Immature natural killer cell (primary cell): ENCODE measurements at places on chromosomes 2 and 18.
A peak's percentile ranks its signal among the peaks of the same experiment; 100 is the strongest.

- DNase-seq: no peak
These were observed 4.5 kb downstream of the ANKRD53 start for GRCh38 chr2:70982971-70983370.

- no peak for DNase-seq
These were observed 5.2 kb upstream of the GPR55 start for GRCh38 chr2:230930149-230930780.

DNA sequence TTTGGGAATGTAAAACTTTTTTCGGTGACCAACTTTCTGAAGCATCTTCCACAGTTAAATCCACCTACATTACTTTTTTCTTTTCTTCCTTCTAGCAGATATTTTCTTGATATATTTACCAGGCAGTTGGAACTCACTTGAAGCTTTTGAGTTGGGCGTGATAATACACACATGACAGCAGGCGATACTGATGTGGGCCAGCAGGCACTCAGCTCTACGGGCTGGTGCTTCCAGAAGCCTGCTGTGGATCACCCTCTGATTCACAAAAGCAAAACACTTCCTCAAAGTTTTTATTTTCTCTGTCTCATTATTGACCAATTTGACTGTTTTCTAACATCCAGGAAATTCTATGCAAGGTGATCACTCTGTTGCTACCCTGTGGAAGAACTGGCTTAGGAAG, 22.9 kb downstream of the GRHL1 start:
- DNase-seq: no peak

- no peak for DNase-seq
These were observed 42.3 kb upstream of the TEX51 start for GRCh38 chr2:126856403-126856802.

GRCh38 chr2:226050822-226051221, 651.3 kb downstream of the NYAP2 start:
- no peak for DNase-seq

DNA sequence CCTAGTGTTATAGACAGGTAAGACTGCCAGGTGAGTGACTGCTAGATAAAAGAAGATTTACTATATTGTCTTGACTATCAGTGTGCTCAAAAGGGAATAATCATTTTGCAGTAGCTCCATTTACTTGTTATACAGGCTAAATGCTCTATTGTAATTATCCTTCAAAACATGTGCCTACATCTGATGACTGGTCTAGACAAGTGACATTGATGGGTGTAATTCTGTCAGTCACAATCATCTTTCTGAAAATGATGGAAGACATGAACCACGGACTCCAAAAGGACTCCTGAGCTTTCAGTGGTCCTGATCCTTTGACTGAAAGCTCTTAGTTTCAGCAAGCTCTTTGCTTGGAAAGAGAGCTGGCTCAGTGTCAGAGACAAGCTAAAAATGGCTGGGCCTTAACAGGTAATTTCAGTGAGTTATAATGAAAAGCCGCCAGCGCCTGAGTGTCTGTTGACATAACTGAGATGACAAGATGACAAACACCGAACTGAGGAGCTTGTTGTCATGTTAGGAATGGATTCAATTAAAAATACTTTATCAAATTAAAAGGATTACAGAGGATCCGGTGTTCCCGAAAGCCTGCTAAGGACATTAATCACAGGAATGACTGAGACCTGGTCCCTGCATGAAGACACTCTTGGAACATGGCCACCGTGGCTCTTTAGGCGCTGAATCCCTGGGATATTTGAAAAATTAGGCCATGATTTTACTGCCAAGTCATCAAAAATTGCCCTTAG, 141.7 kb downstream of the CMPK2 start:
- DNase-seq: no peak

DNA sequence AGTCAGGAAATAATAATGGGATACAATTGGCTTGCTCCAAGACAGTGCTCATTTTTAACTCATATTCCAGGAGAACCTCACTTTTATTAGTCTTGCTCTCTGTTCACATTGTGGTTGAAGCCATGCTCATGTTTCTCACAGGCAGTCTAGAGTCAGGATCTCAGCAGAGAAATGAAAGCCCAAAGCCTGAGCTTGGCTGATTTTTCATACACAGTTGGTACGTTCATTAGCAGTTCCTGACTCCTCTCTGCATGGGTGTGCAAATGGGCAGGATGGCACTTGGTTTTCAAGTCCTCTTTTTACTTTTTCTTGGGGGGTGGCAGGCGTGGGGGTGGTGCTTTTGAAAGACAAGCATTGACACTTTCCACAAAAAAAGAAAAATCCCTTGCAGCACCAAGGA, 56.0 kb upstream of the KLF7 start:
- DNase-seq: no peak

- no peak for DNase-seq
These were observed 260.3 kb downstream of the KLHL29 start for GRCh38 chr2:23645230-23645808.

GRCh38 chr18:35949903-35950627, 22.4 kb upstream of the RMP24 start:
- peak; percentile 57 for DNase-seq

DNA sequence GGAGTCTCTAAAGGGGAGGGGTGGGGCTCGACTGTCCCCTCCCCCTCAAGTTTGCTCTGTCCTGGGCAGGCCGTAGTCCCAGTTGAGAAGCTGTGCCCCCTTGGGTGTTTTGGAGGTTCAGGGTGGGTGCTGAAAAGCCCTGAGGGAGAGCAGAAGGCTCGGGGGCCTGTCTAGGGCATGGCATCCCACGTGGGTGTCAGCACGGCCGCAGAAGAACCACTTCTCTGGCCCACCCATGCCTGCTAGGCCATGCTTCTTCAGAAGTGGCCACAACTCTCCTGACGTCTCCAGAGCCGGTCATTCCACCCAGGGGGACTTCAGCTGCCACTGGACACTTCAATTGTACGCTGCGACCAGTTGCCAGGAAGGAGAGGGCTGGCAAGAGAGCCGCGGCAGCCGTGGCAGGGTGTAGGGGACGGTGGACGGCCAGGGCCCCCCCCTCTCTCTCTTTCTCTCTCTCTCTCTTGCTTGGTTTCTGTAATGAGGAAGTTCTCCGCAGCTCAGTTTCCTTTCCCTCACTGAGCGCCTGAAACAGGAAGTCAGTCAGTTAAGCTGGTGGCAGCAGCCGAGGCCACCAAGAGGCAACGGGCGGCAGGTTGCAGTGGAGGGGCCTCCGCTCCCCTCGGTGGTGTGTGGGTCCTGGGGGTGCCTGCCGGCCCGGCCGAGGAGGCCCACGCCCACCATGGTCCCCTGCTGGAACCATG, at the start of gene INPP5D:
TSS of gene INPP5D (plus strand) at position 546 of the 704 bp plus-strand sequence. CDS start at position 683, 137 bp downstream.
- peak; percentile 86 for DNase-seq

DNA sequence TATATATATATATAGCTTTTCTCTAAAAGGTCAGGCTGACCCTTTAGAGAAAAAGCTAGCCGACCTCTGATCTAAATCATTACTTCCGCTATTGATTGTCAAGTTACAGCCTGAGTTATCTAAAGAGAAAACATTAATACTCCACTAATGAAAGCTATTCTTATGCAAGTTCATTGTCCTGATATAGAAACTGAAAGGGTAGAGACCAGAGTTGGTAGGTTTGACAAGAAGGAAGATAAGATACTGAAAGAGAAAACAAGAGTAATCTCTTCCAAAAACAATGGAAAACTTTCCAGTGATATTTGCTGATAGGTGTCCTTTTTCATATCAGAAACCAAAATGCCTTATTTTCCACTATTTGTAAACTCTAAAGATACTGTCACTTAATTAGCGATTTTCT, 62.8 kb upstream of the SLC39A10 start:
- no peak for DNase-seq

- DNase-seq: no peak
These were observed 75.5 kb downstream of the DDX1 start for GRCh38 chr2:15666861-15667808.

- DNase-seq: peak; percentile 49
These were observed 762 bp upstream of the GAD1 start for GRCh38 chr2:170815746-170816503.

GRCh38 chr2:152171718-152172117, 3.8 kb downstream of the STAM2 start:
- DNase-seq: no peak

GRCh38 chr2:172434821-172435605, 7.6 kb downstream of the ITGA6 start:
- DNase-seq: peak; percentile 70

DNA sequence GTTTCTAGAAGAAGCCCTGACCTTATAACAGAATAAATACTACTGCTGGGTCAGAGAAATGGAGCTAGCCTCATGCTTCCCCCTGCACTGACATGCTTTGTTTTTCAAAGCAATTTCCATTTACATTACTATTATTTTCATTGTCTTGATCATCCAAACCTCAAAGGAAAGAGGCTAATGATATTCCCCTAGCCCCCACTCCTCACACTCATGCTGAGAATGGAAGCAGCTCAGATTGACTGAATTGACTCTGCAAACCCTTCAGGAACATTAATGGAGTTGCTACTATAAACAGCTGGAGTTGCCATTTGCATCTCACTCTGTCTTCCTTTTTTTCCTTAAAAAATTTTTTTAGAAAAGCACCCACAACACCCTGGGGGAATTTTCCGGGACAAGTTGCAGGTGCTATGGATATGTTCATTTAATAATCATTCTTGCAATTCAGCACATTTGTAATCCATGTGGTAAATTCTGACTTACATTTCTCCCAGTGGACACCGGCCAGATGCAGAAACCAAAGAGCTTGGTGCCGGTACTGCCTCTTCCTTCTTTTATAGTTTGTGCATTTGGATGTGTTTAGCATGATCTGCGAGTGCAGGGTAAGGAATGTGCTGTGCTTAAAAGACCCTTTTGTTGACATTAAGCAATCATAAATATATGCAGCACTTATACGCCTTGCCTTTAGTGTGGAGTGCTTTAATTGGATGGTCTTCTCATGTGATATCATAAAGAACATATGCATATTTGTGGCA, 103.3 kb upstream of the OSR1 start:
- no peak for DNase-seq

GRCh38 chr18:35688757-35689156, 107.2 kb downstream of the GALNT1 start:
- no peak for DNase-seq

- DNase-seq: no peak
These were observed 56.8 kb upstream of the SPAG16 start for GRCh38 chr2:213227458-213227857.

- DNase-seq: no peak
These were observed 25.8 kb downstream of the GPR55 start for GRCh38 chr2:230899287-230899686.

GRCh38 chr2:24073816-24074215, 2.3 kb downstream of the SF3B6 start:
- DNase-seq: no peak
